Cerebellum (tissue), 4 donors: ENCODE measurements at places on chromosomes 13 and 19. TPM values are rescaled to one million over a fixed set of nuclear protein-coding genes. Genes with fewer than 3 reads are reported as not detected.
A peak's percentile ranks its signal among the peaks of the same experiment; 100 is the strongest.

Gene UPK1A
- total RNA-seq, result not detected

Gene DNAAF3
- total RNA-seq, result 2.0 TPM

GRCh38 chr13:43134868-43135267 lies 111.5 kb downstream of the DNAJC15 start:
- DNase-seq, result no peak

DNA sequence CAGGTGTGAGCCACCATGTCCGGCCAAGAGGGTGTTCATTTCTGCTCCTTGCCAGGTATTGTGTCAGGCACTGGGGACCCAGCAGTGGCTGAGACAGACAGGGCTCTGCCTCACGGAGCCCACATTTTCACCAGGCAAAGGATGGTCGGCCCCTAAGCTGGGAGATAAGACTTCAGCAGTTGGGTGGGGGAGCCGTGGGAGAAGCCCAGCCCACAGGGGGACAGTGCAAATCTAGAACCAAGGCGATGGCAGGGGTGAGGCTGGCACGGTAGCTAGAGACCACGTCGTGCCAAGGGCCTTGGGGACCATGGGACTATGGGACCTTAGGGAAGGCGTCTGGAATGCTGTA lies 8.3 kb downstream of the LSR start:
- DNase-seq, result no peak

Gene FARP1
- total RNA-seq, result 106 TPM

DNA sequence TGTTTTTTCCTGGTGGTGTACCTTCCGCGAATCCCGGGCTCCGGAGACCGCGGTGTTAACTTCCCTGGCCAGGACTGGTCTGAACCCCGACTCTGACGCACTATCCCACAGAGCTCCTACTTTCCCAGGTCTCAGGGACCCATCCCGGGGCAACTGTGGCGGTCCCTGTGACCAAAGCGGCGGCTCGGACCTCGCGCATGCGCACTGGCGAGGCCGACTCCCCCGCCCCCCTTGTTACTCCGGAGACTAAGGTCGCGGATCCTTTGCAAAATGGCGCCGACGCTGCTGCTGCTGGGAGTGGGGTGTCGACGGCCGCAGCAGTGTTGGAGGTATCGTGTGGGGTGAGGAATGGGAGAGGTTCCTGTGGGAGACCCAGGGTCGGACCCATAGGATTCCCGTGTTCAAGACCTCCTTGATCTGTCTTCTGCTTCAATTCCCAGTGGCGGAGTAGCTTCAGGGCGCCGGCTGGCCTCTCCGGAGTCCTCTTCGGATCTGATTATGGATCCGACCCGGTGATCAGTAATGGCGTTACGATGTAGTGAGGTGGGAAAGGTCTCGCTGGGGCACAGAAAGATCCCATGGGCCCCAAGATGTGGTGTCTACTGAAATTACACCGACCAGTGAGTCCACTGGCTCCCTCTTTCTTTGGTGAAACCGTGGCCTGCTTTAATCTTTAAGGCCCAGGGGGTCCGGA lies 66.6 kb upstream of the ZNF527 start:
- peak; percentile 66 for DNase-seq

Gene LILRA6
- total RNA-seq, result 0.64 TPM

DNA sequence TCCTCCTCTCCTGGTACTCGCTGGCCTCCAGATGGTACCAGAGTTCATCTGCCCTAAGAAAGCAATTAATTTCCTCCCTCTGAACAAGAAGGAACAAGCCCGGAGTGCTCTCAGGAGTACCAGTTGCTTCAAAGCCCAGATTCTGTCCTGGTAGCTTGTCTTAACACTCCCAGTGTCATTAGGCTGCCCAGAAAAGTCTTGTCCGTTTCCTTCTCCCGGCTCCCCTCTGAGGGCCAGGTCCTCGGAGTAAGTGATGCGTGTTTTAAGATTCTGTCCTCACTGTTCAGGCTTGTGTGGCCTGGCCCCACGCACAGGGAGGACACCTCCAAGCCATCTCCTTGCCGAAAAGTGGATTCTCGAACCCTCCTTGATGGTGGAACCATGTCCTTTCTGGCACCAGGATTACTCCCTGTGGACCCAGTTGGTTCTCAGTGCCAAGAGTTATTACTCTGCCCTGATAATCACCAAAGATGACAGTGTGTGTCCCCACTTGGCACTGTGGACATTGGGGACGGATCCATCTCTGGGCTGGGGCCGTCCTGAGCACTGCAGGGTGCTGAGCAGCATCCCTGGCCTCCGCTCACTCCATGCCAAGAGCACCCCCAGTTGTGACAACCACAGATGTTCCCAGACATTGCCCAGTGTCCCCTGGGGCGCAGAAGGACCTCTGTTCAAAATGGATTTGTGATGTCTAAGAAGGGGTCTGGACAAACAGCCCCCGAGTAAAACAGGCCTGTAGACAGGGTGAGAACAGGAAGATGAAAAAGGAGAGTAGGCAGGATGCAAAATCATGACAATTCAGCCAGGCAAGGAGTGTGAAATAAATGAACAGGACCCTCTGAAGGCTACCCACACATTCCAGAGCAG lies 52.4 kb downstream of the RFX2 start:
- no peak for DNase-seq

GRCh38 chr19:8680676-8681344 lies 17.8 kb downstream of the ACTL9 start:
- no peak for DNase-seq

GRCh38 chr19:18785179-18786124 lies 5.7 kb downstream of the COMP start:
- peak; percentile 79 for DNase-seq

DNA sequence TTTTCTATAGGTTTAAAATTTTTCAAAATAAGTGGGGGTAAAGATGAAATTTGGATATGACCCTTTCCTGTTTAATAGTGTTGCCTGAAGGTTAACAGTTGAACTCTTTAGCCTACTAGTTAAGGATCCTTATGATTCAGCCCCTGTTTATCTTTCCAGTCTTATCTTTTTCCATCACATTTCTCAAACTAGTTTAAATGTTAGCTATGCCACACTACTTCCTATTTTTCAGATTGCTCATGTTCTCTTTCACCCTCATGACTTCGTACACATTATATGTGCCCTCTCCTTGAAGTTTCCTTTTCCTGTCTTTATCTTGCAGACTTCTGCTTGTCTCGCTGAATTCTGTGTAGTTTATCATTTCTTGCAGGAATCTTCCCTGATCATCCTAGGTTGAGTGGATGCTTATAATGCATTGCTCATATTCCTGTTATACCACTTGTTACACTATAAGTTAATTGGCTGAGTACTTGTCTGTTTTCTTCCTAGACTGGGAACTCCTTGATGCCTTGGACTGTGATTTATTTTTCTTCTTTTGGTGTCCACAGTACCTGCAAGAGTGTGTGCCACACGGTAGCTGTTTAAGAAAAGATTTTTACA lies 86.7 kb downstream of the FNDC3A start:
- no peak for DNase-seq

GRCh38 chr13:107367258-107367657 lies 799.3 kb upstream of the ARGLU1 start:
- DNase-seq, result no peak

Gene OVOL3
- not detected for total RNA-seq

DNA sequence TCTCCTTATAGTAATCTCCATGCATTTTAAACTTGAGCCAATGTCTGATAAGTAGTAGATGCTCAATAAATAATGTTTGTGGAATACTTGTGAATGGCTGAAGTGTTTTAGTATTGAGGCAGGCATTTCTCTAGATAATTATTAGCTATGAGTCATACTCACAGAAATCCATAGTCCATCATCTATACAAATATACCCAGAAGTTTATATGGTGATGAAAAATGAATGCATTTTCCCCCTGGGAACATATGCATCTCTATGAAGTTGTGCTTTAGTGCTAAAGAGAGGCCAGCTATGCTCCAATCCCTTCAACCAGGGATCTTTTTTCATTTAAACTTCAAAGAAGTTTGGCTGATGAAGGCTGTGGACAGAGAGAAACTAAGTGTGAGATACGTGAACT lies 17.2 kb downstream of the MBNL2 start:
- no peak for DNase-seq

Gene GPR12
- total RNA-seq, result 25.2 TPM

- DNase-seq, result no peak
Observed at GRCh38 chr19:11387162-11388034, 3.3 kb upstream of the EPOR start.

- no peak for DNase-seq
Observed at GRCh38 chr13:94115054-94115453, 364.4 kb downstream of the DCT start.

DNA sequence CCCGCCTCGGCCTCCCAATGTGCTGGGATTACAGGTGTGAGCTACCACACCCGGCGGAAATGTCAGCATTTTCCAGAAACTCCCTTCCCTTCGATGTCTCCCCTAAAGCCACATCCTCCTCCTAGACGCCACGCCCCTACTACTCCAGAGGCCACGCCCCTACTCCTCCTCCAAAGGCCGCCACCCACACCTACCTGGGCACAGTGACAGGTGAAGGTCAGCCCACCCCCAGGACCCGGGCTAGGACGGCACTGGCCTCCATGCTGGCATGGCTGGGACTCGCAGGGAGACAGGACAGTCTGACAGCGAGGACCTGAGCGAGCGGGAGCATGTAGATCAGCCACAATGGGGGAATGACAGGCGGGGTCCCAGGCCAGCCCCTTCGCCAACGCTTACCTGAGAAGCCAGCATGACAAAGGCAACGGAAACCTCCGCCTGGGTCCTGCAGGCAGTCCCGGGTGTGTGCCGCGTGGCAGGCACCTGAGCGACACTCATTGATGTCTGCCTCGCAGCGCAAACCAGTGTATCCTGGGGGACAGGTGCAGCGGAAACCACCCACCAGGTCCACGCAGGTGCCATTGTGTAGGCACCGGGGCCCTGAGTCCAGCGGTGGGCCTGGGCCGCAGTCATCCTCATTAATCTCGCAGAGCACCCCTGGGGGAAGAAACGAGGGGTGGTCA lies 22.0 kb downstream of the NOTCH3 start:
- no peak for DNase-seq

- DNase-seq, result no peak
Observed at GRCh38 chr13:20945952-20946383, 43.4 kb upstream of the XPO4 start.

- DNase-seq, result no peak
Observed at GRCh38 chr13:44487989-44488388, 88.1 kb downstream of the TSC22D1 start.

Gene CYP4F8
- not detected for total RNA-seq

Gene KIR3DL2
- total RNA-seq, result not detected

DNA sequence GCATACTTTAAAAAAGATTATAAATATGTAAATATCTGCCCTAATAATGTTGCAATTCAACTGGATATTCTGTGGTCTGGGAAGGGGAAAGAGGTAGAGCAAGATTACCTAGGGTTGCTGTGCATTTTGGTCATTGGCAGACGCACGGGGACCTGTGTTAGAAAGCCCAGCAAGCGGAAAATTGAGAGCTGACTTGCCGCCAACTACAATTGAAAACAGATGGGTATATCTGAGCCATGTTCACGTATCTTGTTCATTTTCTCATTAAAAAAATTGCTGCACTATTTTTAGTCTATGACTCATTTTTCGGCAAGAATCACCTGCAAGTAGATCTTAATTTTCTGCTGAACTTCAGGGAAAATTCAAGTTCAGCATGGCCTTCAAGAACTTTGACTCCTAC lies 308.5 kb upstream of the TMTC4 start:
- DNase-seq, result peak; percentile 81
